ENCODE measurements at places on chromosomes 3 and 15.

DNA sequence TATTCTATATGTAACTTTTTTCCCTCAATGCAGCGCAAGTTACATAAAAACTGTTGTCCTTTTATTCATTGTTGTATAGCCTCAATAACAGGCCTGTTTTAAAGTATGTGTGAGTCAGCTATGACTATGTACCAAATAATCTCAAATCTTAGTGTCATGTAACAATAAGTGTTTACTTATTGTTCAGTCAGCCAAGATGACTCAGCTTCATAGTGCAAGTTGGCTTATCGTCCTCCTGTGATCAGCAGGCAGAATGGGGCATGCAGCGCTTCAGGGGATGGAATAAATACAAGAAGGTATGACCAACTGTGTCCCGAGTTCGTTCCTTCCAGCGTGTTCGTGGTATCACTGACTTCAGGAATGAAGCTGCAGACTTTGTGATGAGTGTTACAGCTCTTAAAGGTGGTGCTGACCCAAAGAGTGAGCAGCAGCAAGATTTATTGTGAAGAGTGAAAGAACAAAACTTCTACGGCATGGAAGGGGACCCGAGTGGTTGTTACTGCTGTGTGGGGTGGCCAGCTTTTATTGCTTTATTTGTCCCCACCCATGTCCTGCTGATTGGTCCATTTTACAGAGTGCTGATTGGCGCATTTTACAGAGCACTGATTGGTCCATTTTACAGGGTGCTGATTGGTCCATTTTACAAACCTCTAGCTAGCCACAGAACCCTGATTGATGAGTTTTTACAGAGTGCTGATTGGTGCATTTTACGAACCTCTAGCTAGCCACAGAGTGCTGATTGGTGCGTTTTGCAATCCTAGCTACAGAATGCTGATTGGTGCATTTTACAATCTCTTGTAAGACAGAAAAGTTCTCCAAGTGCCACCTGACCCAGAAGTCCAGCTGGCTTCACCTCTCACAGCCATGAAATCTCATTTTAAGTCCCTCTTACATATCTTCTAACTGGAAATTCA lies 1016.0 kb downstream of the MCTP2 start:
- no peak for DNase-seq

- DNase-seq, result peak; percentile 51
These were observed 462.3 kb upstream of the SGO1 start for GRCh38 chr3:20648294-20648693.

DNA sequence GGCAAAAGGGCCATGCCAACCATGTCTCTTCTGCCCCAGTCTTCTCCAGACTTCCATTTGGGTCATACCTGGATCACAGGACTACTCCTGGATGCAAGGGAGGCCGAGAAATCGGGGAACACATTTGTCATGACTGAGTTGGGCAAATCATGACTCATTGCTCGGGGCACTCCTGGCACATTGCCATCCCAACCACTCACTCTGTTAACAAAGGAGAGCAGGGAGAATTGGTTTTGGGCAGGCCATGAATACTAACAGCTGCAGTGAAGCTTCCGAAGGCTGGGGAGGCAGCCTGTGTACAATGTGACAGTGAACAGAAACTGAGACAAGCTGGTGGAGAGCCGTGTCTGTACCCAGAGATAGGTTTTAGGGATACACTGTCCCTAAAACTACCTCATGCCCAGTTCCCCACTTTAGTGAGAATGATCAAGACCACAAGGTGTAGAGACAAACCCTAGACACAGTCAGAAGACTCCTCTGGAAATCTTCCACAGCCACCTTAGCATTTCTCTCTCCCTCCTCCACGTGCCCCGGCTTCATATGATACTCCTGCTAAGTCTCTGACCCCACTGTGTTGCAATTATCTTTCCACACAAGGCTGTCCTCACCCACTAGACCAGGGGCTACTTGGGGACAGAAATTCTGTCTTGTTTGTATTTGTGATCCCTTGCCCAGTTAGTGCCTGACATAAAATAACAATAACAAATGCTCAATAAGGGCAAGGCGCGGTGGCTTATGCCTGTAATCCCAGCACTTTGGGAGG lies 10.5 kb upstream of the BUB1B start:
- no peak for DNase-seq

- no peak for DNase-seq
These were observed 132.4 kb upstream of the OSTN start for GRCh38 chr3:191066669-191067068.

GRCh38 chr3:122019493-122019892 lies 2.6 kb downstream of the ILDR1 start:
- no peak for DNase-seq

DNA sequence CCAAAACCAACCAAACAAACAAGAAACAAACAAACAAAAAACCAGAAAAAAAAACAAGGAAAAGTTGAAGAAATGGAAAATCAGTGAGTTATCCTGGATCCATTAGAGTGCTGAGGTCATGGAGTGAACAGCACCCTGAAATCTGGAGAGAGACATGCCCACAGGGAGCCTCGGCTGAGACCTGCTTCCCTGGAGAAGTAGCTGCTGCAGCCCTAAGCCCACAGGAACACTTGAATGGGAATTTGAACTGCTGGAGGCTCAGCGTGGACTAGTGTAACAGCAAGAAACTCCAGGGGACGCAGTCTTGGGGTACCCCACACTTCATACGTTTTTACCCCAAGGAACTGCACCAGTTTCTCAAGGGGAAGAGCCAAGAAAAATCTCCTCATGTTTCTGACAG lies 144.1 kb upstream of the UBE3A start:
- no peak for DNase-seq

DNA sequence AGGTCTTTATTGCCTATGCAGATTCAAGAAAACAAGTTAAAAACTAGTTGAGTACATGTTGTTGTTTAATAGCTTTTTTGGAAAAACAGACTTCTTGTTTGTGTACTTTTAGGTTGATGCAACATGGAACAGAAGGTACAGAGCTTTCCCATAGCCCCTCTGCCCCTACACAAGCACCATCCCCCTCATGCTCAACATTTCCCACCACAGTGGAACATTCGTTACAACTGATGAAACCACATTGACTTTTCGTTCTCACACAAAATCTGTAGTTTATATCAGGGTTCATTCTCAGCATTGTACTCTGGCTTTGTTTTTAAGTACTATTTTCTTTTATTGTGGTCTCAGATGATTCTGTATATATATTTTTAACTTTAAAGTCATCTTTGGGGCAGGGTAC lies 1054.6 kb downstream of the NTRK3 start:
- no peak for DNase-seq

DNA sequence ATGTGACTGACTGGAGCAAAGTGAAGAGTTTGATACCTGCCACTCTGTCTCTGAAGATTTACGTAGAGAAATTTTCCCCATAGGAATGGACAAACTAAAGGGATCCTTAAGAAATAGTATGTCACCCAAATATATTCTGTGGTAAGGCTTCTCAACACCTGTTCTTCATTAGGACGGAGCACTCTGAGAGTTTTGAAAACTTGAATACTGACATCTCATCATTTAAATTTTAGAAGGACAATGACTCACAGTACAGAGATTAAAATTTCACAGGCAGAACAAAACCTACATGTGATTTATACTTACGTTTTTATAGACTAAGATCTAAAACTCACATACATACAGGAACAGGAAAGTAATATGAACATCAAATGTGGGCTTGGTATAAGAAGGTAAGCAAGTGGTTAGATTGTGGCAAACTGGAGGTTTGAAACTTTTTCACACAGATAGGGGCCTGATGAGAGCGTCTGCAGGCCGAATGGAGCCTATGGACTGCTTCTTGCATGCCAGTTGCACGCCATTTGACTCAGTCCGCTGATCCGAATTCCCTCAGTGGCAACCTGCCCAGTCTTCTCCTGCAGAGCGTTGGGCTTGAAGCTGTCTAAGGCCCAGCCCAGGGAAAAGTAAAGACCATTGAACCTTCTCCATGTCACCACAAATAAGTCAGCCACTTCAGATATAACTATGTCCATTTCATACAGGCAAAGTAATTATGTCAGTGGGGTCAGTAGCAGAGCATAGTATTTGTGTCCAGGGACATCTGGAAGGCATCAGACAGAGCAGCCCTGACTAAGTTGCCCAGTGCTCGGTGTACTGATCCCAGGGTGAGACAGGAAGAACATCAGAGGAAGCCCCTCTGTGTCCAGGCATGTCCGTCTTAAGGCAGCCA lies 45.7 kb downstream of the ZBTB38 start:
- no peak for DNase-seq

GRCh38 chr3:126394179-126394976 lies at the start of gene CFAP100:
Gene CFAP100, plus strand, starts transcription at chr3:126394909. Its CDS starts 1,092 bp downstream, at chr3:126396001.
- peak; percentile 48 for DNase-seq
